Amniotic stem cell (primary cell): ENCODE measurements at places on chromosomes 6 and 20.

DNA sequence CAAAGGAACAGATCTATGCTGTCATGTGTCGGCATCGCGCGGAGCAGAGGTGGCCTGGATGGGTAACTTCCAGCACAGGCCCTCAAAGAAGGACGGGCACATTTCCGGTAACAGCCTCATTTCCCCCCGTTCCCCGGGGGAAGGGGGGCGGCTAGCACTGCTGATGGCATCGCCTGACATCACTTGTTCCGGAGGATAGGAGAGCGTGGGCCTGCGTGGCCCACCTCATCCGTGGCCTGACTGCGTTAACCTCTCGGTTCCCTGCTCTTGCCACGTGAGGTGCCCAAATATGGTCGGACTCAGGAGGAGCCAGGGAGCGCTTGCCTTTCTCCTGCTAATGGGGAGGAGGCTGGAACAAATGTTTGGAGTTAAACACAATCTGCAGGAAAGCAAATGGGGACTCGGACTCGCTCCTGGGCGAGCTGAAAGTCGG, at the start of gene AKAP12:
TSS of gene AKAP12 (plus strand) at position 365 of the 433 bp plus-strand sequence. CDS start 596 bp downstream, outside the sequence.
- DNase-seq: no peak

DNA sequence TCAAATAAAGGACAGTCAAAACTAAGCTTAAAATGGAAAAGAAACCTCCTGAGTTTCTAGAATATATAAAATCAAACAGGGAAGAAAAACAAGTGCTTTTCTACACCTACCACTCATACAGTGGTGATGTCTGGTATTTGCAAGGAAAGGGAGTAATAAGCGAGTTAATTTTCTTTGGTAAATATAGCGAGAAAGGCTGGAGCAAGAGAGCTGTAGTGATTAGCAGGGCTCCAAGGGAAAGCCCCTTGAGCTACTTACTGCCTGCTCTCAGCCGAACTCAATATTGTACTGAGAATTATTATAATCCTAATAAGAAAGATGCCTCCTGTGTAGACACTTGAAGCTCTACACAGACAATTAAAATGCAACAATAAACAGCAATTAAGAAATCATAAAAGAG, 296.3 kb downstream of the LAMA2 start:
- no peak for DNase-seq

DNA sequence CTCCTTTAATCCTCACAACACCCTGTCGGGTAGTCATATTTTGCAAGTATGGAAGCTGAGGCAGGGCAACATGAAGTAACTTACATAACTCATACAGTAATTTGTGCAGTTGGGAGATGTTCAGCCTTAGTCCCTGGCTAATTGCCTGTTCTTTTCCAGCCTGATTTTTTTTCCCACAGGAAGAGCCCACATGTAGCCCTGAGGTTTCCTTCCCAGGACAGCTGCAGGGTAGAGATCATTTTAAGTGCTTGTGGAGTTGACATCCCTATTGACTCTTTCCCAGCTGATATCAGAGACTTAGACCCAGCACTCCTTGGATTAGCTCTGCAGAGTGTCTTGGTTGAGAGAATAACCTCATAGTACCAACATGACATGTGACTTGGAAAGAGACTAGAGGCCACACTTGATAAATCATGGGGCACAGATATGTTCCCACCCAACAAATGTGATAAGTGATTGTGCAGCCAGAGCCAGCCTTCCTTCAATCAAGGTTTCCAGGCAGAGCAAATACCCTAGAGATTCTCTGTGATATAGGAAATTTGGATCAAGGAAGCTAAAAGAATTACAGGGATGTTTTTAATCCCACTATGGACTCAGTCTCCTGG, 5.0 kb upstream of the BTN2A1 start:
- DNase-seq: no peak

DNA sequence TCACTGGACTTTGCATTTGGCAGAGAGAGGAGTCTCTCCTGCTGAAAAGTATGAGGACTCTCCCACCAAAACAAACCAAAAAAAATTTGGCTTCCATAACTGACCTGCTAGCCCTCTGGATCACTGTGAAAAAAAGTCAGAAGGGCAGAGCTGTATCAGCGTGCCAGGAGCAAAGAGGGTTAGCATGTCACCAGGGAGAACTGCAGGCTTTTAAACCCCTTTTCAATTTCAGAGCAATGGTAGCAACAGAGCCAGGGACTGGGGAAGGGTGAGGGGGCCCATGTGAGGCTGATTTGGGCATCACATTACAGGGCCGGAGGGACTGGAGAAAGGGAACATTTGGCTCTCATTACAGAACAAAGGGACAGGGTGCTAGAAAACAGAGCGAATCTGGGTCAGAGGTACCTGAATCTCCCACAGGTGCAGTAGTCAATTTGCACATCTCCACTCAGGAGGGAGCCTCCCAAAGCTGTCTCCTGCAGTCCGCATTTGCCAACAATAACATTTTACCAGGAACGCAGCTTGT, 185.7 kb upstream of the EYA4 start:
- DNase-seq: no peak

DNA sequence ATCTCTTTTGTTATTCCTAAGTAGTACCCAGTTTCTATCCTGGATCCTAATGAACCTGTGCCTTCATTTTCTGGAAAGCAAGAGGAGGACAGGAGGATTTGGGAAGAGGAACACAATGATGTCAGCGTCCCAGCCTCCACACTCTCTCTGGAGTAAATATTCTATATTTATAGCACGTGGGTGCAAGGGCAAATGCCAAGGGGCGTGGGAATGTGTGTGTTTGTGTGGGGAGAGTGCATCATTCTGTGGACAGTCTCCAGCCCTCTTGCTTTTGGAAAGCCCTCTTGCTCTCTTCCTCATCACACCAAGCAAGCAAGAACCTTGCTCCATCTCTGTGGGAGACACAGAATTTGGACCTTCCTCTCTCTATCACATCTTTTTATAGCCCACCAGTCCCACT, 103.2 kb upstream of the EMILIN3 start:
- DNase-seq: no peak
